ENCODE measurements at places on chromosomes 16 and 17.

DNA sequence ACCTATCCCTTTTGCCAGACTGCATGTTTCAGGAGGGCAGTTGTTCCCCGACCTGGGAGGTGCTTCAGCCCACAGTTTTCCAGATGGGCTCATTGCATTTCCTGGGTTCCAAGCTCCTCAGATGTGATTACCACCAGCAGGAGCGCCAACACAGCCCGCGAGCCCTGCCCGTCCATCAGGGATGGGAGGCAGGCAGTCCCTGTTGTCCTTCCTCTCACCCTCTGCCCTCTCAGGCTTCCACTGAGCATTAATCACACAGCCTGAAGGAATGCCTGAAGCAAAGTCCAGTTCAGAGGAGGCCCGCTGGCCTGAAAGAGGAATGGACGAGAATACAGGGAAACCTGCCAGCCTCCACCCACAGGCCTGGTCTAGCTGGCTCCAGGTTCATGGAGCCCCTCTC is 256.3 kb upstream of the SDK2 start:
- no peak for DNase-seq

DNA sequence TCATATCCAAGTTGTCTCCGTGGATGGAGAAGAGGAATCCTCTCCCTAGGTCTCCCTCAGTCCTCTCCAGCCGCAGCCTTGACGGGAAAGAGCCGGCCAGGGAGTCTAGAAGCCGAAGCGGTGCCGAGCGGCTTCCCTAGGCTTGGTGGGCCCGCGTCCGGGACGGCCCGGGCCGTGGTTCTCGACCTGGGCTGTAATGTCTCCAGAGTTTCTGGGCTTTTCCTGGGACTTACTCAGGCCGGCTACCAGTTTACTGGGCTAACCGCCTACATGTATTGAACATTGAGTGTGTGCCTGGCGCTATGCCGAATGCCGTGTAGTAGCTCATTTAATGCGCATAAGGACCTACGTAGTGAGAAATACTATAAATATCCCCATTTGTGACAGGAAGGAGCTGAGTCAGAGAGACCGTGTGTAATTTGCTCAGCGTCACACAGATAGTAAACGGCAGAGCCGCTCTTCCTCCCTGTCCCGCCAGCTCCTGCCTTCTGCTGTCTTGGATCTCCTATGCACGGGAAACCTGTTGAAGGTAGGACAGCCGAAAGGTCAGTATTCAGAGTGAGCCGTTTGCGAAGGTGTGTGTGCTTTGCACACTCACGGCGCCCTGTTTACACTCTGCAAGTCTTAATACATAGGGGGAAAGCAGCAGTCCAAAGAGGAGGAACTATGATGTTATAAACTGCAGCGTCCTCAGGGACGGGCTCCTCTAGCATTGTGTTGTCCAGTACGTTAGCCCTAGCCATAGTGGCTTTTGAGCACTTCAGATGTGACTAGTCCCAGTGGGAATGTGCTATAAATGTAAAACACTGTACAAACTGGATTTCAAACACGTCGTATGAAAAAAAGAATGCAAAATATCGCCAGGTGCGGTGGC is 723 bp upstream of the SPAG5 start:
- DNase-seq: peak; percentile 74

- DNase-seq: no peak
Observed at GRCh38 chr17:78922816-78923498, 2.2 kb downstream of the TIMP2 start.

DNA sequence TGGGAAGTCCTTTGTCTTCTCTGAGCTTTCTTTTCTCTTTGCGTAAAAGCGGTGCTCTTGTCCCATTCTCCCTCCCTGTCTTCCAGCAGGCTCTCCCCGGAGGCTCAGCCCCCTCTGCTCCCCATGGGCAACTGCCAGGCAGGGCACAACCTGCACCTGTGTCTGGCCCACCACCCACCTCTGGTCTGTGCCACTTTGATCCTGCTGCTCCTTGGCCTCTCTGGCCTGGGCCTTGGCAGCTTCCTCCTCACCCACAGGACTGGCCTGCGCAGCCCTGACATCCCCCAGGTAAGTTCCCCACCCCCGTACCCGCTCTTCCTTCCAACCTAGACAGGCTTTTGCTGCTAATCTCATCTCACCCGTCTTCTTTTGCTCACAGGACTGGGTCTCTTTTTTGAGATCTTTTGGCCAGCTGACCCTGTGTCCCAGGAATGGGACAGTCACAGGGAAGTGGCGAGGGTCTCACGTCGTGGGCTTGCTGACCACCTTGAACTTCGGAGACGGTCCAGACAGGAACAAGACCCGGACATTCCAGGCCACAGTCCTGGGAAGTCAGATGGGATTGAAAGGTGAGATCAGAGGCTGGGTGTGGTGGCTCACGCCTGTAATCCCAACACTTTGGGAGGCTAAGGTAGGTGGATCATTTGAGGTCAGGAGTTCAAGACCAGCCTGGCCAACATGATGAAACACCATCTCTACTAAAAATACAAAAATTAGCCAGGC is 1.3 kb downstream of the TMEM219 start:
- no peak for DNase-seq

GRCh38 chr17:58384897-58385296 is 32.4 kb downstream of the RNF43 start:
- DNase-seq: no peak

DNA sequence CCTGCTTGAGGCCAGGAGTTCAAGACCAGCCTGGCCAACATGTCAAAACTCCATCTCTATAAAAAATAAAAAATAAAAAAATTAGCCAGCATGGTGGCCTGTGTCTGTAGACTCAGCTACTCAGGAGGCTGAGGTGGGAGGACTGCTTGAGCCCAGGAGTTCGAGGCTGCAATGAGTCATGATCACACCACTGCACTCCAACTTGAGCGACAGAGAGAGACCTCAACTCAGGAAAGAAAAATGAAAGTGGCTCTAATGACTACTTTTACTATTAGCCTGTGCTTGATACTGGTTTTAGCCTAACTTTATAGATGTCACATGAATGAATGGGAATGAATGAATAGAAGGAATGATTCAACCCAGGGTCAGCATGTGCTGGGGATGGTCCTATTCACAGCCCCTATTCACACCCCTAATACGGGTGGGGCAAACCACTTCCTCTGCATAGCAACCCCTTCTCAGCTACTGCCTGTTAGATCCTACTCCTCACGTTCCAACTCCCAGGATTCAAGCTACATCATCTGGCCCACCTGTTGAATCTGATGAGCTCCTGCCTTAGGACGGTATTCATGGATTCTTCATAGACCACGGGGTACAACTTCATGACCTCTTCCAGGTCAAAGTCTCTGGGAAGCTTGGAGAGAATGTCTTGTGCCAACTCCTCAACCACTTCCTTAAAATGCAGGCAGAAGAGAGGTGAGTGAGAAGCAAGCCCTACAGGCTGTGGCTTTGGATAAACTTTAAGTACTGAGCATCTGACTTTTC is 40.5 kb downstream of the LYRM1 start:
- DNase-seq: no peak

GRCh38 chr17:80724775-80725266 is 180.2 kb downstream of the RPTOR start:
- no peak for DNase-seq

GRCh38 chr17:70938336-70938735 is 769.0 kb downstream of the KCNJ2 start:
- DNase-seq: no peak

DNA sequence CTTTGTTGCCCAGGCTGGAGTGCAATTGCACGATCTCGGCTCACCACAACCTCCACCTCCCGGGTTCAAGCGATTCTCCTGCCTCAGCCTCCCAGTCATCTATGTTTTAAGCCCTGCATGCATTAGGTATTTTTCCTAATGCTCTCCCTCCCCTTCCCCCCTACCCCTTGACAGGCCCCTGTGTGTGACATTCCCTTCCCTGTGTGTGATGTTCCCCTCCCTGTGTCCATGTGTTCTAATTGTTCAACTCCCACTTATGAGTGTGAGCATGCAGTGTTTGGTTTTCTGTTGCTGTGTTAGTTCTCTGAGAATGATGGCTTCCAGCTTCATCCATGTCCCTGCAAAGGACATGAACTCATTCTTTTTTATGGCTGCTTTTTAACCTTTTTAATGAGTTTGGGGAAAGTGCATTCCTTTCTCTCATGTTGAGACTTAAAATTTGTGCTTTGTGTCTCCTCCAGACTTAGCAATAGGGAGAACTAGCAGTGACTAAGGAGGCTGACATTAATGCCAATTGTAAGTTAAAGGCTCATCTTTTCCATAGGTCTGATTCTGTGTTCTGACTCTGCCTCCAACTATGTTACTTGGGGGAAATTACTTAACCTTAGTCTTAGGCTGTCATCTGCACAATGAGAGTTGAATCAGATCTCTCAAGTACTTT is 17.7 kb upstream of the PHAF1 start:
- DNase-seq: no peak

GRCh38 chr17:7174603-7175326 is 4.4 kb downstream of the ASGR1 start:
- no peak for DNase-seq

DNA sequence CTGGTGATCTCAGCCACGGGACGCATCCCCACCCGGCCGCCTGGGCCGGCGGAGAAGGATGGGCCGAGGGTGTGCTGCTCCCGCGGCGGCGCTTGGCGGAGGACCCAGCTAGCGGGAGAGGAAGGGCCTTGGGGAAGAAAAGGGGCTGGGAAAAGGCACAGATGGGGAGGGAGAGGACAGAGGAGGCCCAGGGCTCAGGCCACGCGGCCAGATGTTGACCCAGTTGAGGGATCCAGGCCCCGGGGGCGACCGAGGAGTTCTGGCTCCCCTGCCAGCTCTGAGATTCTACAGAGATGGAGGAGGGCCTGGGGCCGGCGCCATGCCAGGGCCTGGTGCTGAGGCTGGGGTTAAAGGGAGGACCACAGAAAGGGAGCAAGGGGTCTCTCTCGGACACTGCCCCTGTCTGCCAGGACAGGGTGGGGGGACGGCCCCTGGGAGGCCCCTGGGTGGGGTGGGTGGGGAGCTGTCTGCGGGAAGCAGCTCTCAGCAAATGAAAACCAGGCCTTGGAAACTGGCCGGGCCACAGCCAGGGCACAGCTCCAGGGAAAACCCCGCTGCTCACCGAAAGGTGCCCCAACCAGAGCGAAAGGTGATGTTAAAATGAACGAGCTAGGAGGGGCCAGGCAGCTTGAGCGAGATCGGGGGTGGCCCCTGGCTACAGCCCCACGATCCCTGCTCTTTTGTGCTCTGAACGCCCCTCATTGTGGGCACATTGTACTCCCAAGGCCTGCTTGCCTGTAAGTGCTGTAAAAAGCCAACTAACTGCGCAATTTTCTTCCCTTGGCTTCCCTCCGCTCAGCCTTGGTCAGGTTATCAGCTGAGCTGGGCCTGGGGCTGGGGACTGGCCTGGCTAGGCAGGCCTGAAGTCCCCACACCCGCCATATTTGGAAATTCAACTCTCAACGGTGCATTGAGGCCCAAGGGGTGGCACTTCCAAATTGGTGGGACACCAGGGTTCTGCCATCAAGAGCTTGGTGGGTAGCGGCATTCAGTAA is 191.4 kb downstream of the ZNF423 start:
- no peak for DNase-seq

DNA sequence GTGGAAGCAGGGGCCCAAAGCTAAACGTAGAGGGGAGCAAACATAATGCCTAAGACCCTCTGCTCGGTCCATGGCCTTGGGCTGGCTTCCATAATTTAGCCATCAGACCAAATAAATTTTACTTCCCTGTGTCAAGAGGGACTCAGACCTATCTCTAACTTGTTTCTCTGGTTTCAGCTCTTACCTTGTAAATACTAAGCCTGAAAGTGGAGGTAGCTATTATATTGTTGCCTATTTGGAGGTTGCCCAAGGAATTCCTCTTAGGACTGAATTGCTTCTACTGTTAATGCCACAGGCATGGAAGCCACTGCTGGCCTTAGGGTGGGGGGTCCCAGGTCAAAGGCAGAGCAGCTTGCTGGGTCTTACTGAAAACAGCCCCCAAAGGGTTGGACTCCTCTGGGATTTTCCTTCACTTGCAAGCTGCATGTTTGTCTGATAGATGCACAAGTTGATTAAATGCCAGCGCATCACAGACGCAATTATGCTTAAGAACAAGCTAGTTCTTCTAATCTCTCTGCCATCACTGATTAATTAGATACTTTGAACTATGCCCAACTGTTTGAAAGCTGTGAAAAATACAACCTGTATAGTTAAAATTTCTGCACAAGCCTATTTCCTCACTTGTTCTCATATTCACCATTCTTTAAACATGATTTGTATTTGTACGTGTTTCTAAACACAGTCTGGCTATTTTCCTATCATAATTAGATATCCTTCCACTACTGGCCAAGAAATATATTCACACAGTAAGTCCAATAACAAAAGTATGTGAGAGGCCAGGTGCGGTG is 67.9 kb upstream of the HAS3 start:
- peak; percentile 2 for DNase-seq

DNA sequence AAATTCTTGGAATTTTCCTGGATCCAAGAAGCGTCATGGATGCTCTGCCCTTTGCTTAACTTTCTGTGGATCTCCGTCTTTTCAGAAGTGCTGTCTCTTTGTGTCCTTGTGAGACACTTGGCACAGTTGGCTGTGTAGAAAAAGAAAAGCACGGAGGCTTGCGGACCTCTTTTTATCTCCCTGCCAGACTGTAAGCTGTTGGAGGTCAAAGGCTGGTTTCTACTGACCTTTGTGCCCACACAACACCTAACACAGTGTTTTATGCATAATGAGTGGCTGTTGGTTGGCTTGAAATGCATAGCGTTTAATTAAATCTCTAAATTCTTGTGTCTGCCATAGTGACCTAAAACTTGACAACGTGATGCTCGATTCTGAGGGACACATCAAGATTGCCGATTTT is 75.7 kb upstream of the CACNG3 start:
- no peak for DNase-seq

DNA sequence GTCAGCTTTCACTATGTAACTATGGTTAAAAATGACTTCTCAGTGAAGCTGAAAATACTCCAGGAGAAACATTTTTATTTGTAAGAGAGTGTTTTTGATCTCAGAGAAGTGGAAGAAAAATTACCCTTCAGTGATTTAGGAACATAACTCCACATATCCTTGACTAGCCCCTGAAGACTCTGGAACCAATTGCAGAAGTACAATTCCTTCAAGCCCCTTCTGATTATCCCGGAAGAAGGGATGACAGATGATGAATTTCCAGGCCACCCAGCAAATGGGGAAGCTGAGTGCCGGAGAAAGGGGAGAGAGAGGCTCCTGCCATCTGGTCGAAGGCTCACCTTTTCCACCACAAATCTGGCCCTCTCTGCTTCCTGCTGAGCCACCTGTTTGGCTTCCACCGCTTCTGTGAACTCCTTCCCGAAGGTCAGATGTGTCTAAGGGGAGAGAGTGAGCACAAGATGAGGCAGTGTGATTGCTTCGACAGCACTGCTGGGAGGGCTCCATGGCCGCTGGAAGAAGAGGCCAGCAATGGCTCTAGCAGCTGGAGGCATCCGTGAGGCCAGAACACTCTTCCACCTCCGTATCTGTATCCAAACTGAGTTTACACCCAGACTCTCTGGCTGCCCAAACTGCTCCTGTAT is 8.1 kb downstream of the PHB1 start:
- no peak for DNase-seq

DNA sequence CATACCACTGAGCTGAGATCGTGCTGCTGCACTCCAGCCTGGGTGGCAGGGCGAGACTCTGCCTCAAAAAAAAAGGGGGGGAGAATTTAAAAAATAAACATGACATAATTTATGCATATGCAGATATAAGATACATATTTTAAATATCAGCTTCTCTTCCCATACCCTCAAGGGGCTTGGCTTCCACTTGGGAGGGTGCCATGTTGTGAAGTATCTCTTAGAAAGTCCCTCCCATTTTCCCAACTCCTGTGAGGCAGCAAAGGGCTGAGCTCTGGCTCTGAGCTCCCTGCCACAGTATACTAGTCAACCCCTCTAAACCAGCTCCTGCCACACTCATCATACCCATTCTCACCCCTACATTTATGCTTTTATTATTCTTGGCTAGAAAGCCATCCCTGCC is 39.4 kb downstream of the MYH11 start:
- DNase-seq: no peak

Data from DMS79 treated with DMSO at 0.1 percent for 48 hours (cell line).